ENCODE measurements at places on chromosomes 11 and 22.
A peak's percentile ranks its signal among the peaks of the same experiment; 100 is the strongest.

- no peak for DNase-seq
These were observed 110.8 kb downstream of the TEAD1 start for GRCh38 chr11:12784987-12785386.

- no peak for DNase-seq
These were observed 54.7 kb upstream of the CCDC89 start for GRCh38 chr11:85740481-85741400.

- DNase-seq, result no peak
These were observed 7.9 kb downstream of the SFI1 start for GRCh38 chr22:31504282-31504681.

GRCh38 chr22:27501191-27501936 is 300.2 kb downstream of the MN1 start:
- DNase-seq, result no peak

GRCh38 chr22:47100646-47101200 is 338.3 kb downstream of the TBC1D22A start:
- no peak for DNase-seq

GRCh38 chr22:45006111-45006963 is 3.5 kb downstream of the PHF21B start:
- no peak for DNase-seq

GRCh38 chr22:29081517-29082236 is 8.8 kb downstream of the KREMEN1 start:
- no peak for DNase-seq

GRCh38 chr11:1112351-1113191 is 37.9 kb downstream of the MUC2 start:
- DNase-seq, result no peak

DNA sequence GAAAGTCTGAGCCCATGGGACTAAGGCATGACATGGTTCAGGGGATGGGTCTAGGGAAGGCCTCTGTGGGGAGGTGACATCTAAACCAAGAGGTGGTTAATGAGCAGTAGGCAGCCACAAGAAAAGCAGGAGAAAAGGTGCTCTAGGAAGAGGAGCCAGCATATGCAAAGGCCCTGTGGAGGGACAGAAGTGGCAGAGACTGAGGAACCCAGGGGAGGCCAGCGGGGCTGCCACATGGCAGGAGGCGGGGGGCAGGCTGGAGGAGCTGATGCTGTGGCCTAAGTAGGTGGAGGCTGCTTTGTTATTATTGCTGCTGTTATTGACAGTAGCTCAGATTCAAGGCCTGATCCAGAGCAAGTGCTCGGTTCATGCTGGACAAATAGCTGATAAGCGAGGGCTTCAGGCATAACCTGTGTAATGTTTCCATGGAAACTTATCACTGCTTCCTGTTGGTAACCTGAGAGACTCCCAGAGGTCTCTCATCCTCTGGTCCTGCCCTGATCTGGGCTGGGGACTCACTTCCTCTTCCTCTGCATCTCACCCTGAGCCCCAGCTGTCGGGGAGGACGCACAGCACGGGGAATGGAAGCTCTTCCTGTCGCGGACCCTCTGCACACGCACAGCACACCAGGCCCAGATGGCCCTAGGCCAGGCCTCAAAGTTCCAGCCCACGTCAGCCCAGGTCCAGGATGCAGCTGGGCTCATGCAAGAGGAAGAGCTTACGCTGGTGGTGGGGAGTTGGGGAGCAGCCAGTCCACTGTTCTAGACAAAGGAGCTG is 75.2 kb upstream of the TP53I11 start:
- peak; percentile 85 for DNase-seq

GRCh38 chr11:8342821-8343681 is 79.4 kb upstream of the LMO1 start:
- DNase-seq, result no peak

DNA sequence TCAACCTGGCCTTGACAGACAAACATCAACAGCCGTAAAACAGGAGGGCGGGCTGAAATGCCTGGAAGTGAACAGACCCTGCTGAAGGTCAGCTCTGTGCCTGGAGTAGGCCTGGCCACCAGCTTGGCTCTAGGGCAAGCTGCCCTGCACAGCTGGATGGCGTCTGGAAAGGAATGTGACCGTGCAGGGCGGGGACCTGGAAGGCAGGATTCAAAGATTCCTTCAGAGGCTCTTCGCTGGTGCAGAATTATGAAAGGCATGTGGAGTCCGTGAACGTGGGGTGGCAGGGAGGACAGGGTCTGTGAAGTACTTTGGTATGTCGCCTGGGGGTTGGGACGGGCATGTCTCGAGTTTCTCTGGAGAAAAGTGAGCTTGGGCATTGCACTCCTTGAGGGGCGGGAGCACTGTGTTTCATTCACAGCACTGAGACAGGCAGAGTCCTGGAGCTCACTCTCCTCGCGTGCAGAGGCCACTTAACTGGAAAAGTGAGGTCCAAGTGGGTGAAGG is 1.5 kb downstream of the EHD1 start:
- DNase-seq, result no peak

DNA sequence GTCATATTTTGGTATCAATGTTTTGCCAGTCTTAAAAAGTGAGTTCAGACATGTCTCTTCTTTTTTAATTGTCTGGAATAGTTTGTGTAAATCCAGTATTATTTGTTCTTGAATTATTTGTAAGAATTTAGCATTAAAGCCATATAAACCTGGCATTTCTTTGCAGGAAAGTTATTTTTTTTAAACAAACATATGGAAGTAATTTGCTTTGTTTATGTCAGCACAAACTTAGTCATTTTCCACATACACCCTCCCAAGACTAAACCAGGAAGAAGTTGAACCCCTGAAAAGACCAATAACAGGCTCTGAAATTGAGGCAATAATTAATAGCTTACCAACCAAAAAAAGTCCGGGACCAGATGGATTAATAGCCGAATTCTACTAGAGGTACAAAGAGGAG is 9.1 kb upstream of the CCDC81 start:
- DNase-seq, result no peak

DNA sequence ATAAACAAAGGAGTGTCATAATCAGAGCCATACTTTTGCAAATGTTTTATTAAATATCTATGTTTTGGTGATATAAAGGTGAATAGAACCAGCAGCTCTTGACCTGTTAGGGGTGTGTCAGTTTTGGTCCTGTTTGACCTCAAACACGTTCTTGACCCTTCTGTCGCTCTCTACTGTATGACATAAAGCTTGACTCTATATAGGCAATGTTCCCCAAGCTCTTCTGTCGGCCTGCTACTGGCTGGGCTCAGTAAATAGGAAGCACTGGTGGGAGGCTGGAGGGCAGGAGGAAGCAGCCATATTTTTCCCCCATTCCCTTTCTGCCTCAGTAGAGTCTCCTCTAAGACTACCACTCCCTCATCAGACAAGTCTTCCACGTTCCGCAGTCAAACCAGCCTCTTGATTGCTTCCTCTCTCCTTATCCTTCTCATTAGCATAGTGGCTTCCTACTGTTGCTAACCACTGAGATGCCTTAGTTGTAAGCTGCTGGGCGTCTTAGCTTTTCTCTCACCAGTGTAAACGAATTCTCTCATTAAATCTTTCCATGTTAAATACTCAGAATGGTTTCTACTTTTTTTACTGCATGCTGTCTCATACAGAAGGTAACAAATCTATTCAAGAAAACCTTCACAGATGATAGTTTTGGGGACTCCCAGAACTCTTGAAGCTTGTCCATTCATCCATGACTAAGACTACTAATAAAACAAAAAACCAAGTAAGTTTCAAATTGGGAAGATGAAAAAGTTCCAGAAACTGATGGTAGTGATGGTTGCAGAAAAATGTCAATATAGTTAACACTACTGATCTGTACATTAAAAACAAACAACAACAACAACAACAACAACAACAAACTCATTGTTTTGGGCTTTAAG is 3.3 kb downstream of the NPAT start:
- DNase-seq, result no peak

DNA sequence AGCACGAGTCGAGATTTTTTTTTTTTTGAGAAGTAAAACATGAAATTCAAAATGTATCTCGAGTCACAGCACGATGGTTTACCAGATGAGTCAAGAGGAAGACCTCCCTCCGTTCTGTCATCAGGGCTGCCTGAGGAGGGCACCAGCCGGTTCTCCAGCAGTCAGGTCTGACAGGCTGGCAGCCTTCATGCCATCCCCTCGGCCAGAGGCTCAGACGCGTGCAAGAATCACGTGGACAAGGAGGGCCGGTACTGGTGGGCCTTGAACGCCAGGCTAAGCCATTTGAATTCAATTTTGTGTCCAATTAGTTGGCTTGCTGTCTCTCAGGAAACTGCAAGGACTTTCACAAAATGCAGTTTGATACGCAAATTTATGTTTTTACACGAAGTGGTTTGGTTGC is 1412.2 kb downstream of the BRD1 start:
- DNase-seq, result no peak

DNA sequence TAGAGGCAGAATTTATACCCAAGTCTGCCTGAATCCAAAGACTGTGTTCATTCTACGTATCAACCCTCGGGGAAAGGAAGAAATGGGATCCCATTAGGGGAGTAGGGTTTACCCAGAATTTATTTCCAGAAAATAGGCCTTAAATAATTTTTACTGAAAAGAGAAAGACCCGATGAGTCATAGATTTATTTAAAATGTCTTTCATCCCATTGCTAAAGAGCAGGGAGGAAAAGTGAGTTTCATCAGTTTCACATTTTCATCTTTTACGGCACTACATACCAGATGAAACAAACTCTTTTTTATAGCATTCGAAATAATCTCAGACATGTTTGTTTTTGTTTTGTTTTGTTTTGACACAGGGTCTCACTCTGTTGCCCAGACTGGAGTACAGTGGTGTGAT is 31.3 kb downstream of the SLC1A2 start:
- no peak for DNase-seq

DNA sequence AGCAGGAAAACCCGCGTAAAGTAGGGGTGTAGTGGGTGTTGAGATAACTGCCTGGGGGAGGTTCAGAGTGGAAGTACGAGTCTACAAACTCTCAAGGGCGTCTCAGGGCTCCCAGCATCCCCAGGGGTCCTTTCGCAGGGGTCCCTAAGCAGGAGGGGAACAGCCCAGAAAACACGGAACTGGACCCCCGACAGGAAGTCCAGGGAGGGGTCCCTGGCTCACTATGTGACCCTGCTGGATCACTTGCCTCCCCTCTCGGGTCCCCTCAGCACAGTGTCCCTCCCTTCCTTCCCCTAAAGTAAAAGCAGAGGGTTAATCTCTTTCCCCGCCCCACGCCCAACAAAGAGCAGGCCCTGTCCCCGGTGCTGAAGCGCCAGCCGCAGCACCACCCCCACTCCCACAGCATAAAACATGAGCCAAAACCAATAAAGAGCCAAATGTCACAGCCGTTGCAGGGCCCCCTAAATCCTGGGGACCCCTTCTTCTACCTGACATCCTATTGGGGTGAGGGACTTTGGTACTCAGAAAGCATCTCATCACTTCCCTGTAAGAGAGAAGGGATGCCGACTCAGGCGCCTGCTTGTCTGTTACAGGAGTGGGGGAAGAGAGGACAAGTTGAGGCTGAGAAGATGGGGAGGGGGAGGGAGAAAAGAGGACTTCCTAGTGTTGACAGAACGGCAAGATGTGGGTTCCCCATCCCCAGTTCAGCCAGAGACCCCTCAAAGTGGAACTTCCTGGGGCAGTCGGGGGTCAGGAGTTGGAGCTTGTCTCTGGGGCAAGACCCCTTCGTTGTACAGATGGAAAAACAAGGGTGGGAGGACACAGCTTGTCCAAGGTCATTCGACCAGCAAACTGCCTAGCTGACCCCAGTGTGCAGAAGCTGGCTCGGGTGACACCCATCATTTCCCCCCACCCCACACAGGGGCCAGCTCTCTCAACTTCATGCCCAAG is 1.4 kb upstream of the NEFH start:
- no peak for DNase-seq

- peak; percentile 49 for DNase-seq
These were observed 2.4 kb downstream of the FADS2 start for GRCh38 chr11:61830237-61831105.

DNA sequence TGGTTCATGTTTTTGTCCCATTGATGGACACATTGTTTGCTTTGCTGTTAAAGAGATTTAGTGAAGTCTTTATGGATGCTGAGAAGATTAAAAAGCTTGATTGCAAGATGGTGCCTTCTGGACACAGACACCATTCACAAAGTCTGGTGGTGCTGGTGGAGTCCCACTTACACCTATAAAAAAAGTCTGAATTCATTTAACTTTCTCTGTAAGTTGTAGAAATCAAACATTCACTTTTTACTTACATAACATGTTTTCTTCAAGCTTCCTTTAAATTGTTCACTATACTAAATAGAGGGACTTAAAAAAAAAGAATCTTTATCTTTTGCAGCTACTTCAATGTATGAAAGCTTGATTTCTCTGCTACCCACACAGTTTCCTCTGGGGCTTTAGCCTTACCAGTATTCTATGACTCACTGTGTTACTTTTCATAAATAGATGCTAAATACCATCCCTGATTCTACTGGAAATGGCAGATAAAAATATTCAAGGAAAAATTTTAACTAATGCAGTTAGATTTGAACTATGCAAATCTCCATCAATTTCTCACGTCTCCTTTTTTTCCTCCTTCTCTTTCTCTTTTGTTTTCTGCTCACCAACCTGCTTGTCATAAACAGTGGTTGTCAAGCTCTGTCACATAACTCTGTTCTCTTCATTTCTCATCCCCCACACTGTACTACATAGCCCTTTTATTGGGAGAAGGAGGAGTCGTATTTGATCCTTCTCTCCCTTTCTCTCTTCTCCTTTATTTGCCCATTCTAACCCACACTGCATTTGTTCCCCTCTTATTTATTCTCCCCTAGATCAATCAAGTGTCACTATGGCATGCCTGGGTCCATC is 89.7 kb downstream of the FAM76B start:
- DNase-seq, result no peak

GRCh38 chr22:20641198-20641892 is 132.6 kb upstream of the SERPIND1 start:
- DNase-seq, result no peak

DNA sequence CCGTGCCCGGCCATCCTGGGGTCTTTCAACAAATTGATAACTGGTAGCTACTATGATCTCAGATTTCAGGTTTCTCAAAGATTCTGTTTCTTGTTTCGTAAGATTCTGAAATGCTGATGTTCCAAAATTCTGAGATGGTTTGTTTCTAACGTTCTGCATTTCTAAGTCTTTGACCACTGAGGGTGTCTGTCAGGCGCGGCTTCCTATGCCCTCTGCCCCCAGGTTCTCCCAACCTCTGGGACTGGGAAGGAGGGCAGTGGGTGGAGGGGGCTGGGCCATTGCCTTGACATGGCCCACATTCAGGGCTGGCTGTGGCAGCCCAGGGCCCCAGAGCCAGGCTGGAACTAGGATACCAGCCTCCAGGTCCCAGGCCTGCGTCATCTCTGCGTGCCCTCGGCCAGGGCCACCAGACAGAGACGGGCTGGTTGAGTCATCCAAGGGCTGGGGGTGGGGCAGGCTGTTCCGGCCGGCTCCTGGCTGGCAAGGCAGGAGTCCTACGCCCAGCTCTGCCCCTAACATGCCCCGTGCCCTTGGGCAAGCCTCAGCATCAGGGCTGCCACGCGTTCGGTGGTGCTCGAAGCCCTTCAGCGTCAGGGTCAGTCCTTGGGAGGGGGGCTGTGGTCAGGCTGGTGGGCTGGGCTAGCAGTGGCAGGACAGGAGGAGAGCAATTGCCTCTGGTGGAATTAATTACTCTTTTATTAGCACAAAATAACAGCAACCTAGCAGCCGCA is 5.2 kb downstream of the TMEM134 start:
- DNase-seq, result peak; percentile 87
